ENCODE measurements at places on chromosomes 4 and X.
A peak's percentile ranks its signal among the peaks of the same experiment; 100 is the strongest.

DNA sequence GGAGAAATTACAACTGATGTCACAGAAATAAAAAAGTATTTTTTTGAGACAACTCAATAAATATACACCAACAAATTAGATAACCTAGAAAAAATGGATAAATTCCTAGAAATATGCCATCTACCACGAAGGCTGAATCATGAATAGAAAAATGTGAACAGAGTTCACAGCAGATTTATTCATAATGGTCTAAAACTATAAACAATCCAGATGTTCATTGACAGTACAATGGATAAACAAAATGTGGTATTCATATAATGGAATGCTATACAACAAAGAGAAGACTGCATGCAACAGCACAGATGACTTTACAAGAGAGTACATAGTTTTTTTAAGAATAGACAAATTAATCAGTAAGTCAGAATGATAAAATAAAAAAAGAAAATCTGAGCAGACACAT lies 55.2 kb downstream of the CLOCK start:
- no peak for DNase-seq

- no peak for DNase-seq
Measured at GRCh38 chr4:142348613-142349021, 497.5 kb downstream of the INPP4B start.

- no peak for DNase-seq
Measured at GRCh38 chr4:107935246-107935645, 3.9 kb downstream of the CYP2U1 start.

- no peak for DNase-seq
Measured at GRCh38 chrX:91434351-91435168, at the start of gene PABPC5. PABPC5 (plus strand) TSS chrX:91434839; CDS start chrX:91435578, 739 bp downstream.

DNA sequence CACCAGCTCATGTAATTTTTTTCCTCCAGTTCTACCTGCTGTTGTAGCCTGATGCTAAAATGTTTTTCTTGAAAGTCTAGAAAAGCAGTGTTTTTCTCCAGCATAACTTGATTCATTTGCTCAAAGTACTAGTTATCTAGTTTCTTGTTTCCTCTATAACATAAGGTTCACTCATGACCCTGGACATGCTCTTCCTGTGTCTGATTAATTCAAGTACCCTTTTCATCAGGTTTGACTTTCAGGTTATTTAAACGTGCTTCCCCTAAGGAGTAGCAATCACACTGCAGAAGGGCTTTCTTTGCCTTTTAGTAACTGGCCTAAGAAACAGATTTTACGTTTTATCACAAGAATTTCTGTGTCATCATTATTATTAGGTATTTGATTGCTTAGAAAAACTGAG lies 66.8 kb upstream of the EGFL6 start:
- no peak for DNase-seq

GRCh38 chr4:25797136-25797535 lies 65.7 kb downstream of the SEL1L3 start:
- DNase-seq, result no peak

DNA sequence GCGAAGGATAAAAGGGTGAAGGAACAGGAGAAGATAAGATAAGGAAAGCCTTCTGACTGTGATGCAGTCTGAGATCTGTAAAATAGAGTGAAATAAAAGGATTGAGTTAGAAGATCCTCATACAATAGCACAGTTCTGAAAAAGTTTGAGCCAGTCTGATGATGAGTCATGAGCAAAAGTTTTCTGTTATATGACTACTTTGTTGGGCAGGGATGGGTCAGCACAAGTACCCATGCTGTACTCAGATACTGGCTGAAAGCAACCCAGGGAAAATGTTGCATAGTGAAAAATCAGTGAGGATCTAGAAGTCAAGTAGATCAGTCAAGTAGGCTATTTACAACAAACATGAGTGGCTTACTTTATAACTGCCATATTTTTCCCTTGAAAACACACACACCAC lies 253.5 kb downstream of the PCDH10 start:
- no peak for DNase-seq

DNA sequence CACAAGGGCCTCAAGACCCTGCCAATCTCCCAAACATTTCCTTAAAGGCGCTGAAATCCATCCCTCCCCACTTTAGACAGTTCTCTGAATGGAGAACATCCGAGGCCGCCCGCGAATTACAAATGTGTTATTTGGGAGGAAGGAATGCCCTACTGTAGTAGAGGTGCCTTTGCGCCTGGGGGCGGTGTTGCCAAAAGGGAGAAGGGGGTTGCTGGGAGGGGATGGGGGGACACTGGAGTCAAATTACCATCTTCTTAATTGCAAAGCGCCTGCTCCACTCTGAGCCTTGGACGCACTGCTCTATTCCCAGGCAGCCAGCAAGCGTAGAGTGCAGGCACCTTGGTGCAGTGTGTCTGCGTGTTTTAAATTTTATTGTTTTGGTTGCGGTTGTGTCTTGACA lies 2.7 kb downstream of the TMEM255A start:
- peak; percentile 33 for DNase-seq

- DNase-seq, result no peak
Measured at GRCh38 chrX:129613596-129613995, 41.2 kb downstream of the APLN start.

DNA sequence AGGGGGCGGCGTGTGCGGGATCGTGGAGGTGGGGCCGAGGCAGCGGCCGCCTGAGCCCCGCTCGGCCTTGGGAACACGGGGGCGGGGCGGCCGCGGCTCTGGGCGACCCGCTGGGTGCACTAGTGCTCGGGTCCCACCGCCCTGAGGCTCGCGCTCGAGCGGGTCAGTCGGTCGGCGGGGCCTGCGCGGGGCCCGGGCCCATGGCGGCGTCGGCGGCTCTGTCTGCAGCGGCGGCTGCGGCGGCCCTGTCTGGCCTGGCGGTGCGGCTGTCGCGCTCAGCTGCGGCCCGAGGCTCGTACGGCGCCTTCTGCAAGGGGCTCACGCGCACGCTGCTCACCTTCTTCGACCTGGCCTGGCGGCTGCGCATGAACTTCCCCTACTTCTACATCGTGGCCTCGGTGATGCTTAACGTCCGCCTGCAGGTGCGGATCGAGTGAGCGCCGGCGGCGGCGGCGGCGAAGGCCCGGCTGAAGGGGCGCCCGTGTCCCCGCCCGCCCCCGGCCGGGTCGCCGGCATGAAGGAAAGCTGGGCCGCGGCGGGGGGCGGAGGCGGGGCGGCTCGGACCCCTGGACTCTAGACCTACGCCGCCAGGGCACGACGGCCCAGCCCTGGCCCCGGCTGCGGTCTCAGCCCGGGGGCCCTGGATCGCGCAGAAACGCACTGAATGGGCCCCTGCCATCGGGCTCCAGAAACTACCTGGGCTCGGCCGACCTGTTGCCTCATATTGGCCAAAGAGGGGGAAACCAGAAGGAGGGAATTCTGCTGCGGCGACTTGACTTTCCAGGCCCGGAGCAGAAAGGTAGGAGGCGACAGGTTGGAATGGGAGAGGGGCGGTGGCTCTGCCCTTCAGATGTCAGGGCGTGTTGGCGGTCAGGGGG lies at the start of gene SMIM10L2A:
Gene SMIM10L2A (plus strand): TSS at position 13 of the 878 bp plus-strand sequence. CDS start 188 bp downstream, at position 201.
- no peak for DNase-seq

DNA sequence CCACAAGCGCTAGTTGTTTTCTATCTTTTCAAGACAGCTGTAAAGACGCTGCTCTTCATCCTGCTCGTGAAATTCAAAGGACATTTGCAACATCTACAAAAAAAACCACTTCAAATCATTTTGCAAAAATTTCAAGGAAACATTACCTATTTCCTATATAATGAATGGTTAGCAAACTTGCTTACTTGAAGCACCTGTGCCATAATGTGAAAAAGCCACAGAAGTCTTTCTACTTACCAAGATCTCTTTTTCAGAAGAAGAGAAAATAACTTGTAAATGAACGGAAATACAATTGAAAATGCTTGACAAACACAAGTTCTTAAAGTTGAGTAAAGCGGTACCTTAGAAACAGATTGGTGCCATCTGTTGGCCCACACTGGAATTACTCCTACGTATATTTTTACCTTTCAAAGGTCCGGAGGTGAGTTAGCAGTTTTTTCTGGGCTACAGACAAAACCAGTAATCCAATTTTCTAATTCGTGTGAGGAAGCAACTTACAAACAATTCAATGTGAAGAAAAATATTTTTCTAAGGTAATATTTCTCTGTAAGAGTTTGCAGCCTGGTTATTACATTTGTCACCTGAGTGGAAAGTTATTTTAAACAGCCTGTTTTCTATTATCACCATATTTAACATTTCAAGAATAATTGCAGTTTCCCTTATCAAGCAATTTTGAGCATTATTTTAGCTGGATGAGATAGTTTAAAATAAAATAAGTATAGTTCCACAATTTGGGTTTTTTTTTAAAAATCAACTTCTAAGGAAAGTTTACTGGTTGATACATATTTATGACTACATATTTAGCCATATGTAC lies at the start of gene TLR6:
Gene TLR6 (minus strand): TSS at position 294 of the 814 bp plus-strand sequence. CDS start 27,344 bp downstream, outside the sequence.
- peak; percentile 72 for DNase-seq

GRCh38 chrX:18146954-18147353 lies 73.7 kb downstream of the BEND2 start:
- DNase-seq, result peak; percentile 13

GRCh38 chr4:158161551-158162354 lies 11.1 kb downstream of the GASK1B start:
- DNase-seq, result peak; percentile 69

GRCh38 chr4:732911-733630 lies 27.4 kb downstream of the PCGF3 start:
- DNase-seq, result no peak

- no peak for DNase-seq
Measured at GRCh38 chr4:128310266-128310697, 22.7 kb upstream of the PGRMC2 start.

DNA sequence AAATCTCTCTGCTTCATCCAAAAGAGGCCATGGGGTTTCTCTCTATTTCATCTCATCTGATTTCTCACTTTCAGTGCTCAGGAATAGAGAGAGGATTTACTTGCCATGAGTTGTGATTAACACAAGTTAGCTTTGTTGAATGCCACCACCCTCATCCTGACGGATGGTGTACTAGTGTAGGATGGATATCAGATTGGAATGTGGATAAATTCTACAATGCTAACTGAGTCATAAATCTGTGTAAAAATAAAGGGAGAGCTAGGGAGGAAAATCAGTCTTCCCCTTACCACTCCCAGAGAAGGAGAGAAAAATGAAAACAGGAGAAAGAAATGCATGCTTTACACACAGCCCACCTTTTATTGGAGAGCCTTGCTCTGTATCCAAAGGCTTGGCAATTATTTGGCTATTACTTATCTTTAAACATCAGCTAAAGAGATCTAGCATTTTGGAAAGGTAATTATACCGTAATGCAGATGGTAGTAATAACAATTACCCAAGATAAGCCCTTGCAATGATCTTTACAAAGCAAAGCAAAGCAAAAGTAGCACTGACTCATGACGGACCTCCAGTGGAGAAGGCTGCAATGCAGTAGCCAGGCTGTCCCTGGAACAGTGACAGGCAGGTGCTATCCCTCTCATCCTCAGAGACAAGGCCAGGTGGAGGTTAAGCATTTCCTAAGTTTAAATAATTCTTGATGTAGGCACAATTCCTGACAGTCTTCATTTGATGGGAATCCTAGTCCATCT lies 306.3 kb upstream of the PPARGC1A start:
- no peak for DNase-seq

- no peak for DNase-seq
Measured at GRCh38 chrX:107845625-107846024, 20.0 kb downstream of the MID2 start.

- DNase-seq, result no peak
Measured at GRCh38 chr4:6395466-6396228, 76.8 kb downstream of the PPP2R2C start.

DNA sequence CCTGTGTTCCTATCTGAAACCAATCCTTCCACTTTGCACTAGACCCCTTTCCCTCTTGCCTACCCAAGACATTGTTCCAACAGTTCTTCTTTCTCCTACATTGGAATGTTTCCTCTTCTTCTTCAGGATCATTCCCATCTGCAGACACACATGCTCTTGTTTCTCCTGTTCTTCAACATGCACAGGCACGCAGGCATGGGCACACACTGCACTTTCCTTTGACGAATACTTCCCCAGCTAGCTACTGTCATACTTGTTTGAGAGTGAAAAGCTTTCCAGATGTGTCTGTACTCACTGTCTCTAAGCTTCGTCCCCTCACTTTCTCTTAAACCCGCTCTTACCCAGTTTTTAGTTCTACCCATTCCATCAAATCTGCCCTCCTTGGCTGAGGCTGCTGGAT lies 31.8 kb upstream of the ERVMER34-1 start:
- no peak for DNase-seq

- no peak for DNase-seq
Measured at GRCh38 chr4:42678512-42678911, 21.6 kb upstream of the ATP8A1 start.

GRCh38 chr4:46999566-46999965 lies 6.2 kb upstream of the GABRA4 start:
- no peak for DNase-seq

- no peak for DNase-seq
Measured at GRCh38 chr4:14157262-14157661, 529.7 kb upstream of the BOD1L1 start.

DNA sequence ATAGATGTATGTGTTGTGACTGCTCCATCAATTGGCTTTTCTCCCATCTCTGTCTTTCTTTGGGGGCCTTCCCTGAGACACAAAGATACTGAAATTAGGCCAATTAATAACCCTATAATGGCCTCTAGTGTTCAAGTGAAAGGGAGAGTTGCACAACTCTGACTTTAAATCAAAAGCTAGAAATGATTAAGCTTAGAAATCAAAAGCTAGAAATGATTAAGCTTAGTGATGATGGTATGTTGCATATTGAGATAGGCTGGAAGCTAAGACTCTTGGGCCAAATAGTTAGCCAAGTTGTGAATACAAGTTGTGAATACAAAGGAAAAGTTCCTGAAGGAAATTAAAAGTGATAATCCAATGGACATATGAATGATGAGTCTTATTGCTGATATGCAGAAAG lies 452.9 kb upstream of the AGA start:
- no peak for DNase-seq

DNA sequence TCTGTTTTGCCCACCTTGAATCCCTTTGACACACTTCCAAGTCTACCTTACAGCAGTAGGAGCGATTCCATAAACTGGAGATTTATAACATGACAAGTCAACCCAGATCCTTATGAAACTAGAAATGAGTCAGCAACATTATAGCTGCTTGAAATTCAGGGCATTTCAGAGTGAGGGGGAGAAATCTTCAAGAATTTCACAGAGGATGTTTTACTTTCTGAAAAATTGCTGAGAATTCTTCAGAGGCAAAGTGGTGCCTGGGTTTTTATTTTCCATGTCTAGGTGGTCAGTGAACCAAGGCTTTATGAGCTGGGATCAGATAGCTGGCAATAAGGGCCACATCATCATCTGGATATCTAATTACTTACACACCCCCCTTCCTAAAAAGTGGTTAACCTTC lies 119.8 kb downstream of the PPARGC1A start:
- no peak for DNase-seq

DNA sequence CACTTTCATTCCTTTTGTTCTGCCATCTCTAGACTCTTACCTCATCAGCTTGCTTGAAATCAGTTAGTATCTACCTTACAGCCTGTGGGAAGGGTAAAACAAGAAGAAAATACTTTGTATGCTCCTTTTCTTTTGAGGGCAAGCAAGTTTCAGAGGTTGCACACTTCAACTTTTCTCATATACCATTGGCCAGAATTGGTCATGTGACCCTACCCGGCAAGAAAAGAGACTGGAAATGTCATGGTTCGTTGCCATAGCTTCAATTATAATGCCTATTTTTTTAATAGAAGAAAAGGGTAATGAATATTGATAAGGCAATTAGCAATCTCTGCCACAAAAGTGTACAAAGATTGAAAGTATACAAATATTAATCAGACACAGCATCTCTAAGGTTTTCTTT lies 346.7 kb upstream of the TACR3 start:
- DNase-seq, result no peak

GRCh38 chrX:117982694-117983392 lies 133.8 kb downstream of the KLHL13 start:
- no peak for DNase-seq

GRCh38 chr4:20046179-20046578 lies 205.5 kb upstream of the SLIT2 start:
- DNase-seq, result no peak
